ENCODE measurements at places on chromosomes 1 and 21. TPM values are rescaled to one million over a fixed set of nuclear protein-coding genes. Genes with fewer than 3 reads are reported as not detected.

DNA sequence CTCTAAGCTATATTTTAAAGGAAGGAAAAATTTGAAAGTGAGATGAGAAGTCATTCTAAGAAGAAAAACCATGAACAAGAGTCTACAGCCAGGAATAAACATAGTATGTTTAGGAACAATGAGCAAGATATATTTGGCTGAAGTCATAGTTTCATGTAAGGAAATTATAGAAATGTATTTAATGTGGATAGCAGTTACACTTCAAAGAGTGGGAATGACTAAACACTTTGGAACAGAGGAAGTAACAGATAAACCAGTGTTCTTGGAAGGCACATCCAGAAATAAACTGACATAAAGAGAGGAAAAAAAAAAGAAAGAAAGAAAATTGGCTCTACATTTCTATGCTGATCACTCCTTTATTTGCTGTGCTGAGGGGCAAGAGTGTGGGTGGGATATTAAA lies 18.0 kb downstream of the C8A start:
- DNase-seq = no peak

DNA sequence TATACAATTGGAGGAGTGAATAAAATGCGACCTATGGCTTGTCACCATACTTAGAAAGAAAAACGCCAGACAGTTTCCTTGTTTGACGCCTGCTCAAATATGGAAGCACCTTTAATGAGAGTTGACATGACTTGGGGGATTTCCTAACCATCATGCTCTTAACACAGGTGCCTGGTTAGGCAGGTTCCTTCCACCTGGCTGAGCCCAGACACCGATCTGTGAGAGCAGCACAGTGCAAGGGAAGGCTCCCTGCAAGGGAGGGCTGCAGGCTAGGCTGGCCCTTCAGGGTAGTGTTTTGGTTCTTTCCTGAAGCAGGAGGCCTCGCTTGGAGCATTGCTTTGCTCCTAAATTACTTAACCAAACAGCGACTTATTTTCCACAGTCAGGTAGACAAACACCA lies 24.6 kb upstream of the KLHDC8A start:
- no peak for DNase-seq

DNA sequence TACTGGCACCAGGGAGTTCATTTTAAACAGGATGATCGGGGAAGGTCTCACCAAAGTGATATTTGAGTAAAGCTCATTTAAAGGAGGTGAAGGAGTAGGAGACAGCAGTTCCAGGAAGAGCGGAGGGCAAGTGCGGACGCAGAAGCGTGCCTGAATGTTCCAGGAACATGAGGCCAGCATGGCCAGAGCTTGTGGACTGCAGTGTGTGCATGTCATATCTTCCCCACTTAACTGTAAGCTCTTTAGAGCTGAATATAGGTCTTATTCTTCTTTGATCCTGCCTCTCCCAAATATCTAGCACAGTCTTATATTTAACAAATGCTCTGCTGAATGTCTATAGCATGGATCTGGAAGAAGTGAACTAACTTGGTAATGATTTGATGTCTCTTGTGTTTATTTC lies 639.3 kb downstream of the SMYD3 start:
- no peak for DNase-seq

Gene AK5
- total RNA-seq = 1.9 TPM

Gene STYXL2
- total RNA-seq = not detected
